Activated CD4-positive, alpha-beta T cell treated with anti-CD3 and anti-CD28 coated beads, Interleukin-2, amount 50 U/mL, for 48 hours (primary cell): ENCODE measurements at places on chromosomes 7 and 10.

GRCh38 chr7:2476298-2476697, at the start of gene GRIFIN:
Gene GRIFIN (minus strand): TSS chr7:2476398. CDS start chr7:2476383, 15 bp downstream.
- no peak for DNase-seq

- DNase-seq: no peak
Observed at GRCh38 chr10:125121003-125121402, 39.4 kb downstream of the CTBP2 start.

- DNase-seq: no peak
Observed at GRCh38 chr10:44922796-44923545, 11.8 kb downstream of the TMEM72 start.

DNA sequence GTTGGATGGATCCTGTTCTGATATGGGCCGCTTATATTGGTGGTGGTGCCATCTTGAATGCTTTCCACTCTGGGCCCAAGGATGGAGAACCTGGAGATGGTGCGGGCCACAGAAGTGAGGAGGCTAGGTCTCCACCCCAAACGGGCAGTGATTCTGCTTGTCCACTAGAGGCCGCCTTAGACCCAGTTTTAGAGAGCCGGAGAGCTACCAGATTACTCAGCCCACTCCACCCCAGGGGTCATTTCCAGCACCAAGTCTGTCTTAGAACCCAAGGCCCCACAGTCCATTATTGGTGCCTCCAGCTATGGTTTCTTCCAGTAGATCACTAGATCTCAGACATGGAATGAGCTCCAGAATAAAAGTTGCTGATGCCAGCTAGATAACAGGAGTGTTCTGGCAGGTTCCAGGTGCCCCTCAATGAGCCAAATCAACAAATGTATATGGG, 11.8 kb upstream of the CAMK2G start:
- DNase-seq: peak; percentile 65

- DNase-seq: no peak
Observed at GRCh38 chr7:42611289-42611928, 300.5 kb downstream of the C7orf25 start.

DNA sequence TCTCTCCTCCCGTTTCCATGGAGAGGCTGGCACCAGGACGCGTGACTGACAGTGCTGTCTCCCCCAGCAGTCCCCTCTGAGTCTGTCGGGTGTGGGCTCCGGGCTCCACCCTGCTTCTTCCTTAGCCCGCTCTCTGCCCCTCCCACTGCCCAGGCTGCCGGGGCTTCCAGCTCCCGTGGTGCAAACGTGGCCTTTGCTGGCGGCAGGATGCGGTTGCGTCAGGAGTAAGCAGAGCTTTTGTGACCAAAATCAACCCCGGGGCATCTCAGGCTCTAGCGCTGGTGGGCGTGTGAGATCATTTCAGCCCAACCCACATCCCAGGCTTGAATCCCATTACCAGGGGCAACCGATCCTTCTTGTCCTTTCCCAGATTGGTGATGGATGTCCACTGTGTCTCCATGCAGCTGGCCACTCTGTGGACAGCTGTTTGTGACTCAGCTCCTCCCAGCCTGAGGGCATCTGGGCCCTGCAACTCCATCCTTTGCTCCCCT, 28.2 kb downstream of the PTPRE start:
- DNase-seq: no peak

DNA sequence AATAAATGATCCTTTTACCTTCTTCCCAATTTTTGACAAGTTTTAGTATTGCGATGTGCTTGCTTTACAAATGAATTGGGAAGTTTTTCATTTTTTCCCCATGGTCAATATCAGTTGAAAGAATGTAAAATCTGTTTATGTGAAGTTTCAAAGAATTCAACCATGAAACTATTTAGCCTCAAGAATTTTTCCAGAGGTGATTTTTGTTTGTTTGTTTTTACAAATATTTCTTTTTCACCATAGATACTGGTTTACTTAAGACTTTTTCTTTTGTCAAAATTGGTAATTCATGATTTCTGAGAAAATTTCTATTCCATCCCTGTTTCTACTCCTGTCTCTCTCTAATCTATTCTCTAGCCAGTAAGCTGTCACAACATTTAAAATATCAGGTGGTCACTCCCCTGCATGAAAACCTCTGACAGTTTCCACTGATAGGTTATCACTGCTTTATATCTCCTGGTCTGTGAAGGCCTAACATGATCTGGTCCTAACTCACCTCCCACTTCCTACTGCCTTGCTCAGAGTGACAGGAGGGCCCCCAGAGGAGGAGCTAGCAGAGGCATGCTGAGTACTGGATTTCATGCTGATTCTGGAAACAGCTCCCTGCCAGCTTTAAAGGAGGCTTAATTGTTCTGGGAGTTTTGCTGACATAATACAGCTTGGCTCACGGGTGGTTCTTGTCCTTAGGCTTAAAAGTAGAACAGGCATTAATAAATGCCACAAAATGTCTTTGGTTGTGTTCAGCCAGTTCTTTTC, 7.6 kb upstream of the ARMS2 start:
- no peak for DNase-seq

DNA sequence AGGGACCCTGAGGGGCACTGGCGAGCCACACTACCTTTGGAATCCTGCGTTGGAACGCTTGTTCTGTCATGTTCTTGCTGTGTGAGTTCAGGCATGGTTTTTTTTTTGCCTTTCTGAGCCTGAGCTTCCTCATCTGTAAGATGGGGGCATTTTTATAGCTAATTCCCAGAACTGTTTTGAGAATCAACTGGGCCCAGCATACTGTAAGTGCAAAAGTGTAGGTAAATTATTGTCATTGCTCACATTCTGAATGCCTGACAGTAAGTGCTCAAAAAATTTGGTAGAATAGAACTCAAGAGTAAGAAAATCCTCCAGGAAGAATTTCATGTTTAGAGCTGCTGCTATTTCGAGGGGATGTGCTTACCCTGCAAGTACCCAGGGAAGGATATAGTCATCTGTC, 22.2 kb downstream of the SLC25A28 start:
- no peak for DNase-seq

DNA sequence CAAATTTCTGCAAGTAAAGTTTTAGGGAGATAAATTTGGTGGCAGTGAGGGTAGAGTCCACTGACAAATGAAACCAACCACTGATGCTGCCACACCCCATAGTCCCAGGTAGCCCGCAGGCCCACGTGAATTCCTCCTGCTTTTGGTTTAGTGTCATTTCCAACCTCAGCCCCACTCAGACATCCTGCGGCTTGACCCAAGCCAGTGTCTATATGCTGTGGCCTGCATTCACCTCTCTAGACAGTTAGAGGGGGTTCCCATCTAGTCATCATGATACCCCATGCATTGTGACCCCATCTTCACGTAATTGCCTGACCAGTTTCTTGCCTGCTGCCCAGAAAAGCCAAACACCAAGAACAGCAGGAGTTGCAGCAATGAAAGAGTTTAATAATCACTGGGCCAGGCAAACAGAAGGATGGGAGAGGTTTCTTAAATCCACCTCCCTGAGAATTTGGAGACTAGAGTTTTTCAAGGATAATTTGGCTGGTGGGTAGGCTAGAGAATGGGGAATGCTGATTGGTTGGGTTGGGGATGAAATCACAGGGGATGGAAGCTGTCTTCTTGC, 332.0 kb upstream of the GALNT17 start:
- no peak for DNase-seq

DNA sequence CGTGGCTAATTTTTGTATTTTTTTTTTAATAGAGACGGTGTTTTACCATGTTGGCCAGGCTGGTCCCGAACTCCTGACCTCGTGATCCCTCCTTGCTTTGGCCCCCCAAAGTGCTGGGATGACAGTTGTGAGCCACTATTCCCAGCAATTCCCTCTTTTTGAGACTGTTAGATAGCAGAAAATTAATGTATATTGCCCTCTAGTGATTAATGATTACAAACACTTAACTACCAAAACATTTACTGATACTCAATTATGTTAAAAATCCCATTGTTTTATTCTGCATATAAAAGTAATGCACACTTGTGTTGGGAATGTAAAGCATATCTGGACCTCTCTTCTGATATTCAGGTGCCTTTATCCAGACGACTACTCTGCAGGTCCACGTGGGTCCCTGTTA, 41.2 kb upstream of the COBL start:
- DNase-seq: no peak

GRCh38 chr7:81499262-81500116, 270.4 kb downstream of the HGF start:
- no peak for DNase-seq

GRCh38 chr10:1127629-1128028, 71.4 kb downstream of the WDR37 start:
- DNase-seq: no peak

GRCh38 chr10:60951272-60951724, 7.3 kb upstream of the RHOBTB1 start:
- no peak for DNase-seq

DNA sequence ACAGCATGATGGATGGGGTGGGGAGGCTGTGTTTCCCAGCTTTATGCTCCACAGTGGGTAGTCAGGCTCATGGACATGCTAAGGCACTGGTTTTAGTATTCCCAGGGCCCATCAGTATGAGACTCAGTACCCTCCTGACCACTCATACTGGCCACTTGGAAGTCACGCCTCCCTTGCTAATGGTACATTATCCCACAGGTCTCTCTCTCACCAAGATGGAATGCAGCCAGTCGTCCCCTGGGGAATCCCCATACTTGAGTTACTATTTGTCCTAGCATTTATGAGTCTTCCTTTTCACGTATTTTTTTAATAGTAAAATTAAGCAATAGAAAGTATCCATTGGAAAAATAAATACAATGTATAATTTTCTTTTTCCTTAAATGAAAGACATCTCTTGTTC, 80.6 kb upstream of the TBX20 start:
- DNase-seq: no peak

DNA sequence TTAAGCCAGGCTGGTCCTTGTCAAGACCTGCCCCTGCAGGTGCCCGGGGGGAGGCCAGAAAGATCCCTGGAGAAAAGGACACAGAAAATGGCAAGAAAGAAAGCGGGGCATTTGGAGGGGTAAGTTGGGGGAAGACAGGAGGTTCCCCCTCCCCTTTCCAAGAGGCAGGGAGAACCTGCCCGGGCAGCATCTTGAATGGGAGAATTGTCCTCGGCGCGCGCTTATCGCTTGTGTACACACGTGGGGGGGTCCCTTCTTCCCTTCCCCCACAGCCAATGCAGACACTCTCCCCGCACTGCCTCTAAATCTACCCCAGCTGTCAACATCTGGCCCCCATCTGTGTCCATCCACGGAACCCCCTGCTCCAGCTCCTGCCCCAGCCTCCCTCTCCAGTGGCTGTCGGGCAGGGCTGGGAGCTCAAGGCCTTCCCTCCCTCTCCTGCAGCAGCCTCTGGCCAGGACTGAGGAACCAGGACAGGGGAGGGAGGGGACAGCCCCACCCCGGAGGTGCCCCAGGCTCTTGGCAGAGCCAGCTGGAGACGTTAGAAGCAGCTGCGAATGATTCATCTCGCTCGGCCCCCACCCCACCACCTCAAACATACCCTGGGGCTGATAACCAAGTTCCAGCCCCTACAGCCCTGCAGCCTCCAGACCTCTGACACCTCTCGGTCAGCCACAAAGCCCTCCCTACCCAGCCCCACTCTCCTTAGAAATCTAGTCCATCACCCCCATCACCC, 25.3 kb downstream of the EPHB4 start:
- DNase-seq: no peak

DNA sequence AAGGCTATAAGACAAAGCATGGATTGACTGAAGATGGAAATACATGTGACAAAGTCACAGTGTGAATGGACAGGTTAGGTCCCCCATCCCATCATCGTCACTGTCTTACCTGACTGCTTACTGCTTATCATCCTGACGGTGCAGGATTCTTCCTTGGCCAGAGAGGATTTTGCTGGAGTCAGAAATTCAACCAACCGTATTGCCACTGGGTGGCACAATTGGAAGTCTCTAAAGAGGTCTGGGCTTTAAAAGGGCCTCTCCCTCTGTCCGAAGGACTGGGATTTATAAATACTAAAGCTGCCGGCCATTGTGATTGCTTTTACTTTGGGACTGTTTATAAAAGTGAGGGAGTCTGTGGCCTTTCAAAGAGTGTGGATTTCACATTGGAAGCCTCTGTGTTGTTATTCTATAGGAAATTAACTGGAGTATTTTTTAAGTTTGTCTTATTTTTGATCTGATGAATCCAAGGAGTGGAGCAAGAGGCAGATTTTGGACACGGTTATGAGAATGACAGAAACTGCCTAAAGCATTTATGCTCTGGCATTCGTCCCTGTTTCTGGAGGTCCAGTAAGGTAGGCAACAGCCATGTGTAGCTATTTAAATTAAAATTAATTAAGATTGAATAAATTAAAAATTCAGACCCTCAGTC, 113.3 kb upstream of the CREB5 start:
- DNase-seq: no peak

DNA sequence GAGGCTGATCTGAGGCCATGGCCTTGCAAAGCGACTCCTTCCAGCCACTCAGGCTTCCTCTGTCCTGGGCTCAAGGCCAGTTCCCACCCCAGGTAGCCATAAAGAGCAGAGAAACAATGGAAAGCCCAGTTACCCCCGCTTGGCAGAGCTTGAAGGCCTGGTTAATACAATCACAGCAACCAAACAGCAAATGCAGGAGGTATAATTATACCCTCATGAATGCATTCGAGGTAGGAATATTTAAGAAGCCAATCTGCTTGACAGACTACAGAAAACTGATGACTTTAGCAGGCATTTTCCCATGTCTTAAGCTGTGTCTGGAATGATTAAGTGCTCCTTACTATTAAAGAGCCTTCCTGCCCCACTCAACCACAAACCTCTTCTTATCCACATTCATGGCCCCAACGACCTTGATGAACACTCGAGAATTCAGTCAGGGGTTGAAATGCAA, 114.1 kb upstream of the MACROH2A2 start:
- DNase-seq: no peak

DNA sequence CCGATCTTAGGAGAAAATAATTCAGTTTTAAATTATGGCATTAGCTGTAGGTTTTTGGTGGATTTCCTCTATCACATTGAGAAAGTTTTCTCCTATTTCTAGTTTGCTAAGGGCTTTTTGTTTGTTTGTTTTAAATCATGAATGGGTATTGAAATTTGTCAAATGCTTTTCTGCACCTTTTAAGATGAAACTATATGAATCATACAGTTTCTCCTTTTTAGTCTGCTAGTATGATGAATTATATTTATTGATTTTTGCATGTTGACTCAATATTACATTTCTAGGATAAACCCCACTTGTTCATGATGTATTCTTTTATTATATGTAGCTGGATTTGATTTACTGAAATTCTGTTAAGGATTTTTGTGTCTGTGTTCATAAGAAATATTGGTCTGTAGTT, 70.3 kb upstream of the PIP4K2A start:
- no peak for DNase-seq

DNA sequence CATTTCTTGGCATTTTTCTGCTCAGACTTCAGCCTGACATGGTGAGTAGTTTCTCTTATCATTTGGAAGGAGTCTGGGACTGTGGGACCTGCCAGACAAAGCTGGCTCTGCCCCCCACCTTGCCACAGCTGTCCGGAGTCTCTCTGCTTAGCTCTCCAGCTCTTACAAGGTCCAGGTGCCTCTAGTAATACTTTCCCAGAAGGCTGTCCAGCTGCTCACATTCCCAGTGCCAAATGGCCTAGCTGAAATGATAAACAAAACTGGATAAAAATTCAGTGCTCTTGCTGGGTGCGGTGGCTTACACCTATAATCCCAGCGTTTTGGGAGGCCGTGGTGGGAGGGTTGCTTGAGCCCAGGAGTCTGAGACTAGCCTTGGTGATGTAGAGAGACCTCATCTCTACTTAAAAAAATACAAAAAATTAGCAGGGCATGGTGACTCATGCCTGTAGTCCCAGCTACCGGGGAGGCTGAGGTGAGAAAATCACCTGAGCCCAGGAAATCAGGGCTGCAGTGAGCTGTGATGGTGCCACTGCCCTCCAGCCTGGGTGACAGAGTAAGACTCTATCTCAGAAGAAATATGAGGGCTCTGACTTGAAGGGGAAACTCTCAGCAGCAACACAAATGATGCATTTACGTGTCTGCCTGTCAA, 86.8 kb downstream of the C10orf90 start:
- no peak for DNase-seq

- no peak for DNase-seq
Observed at GRCh38 chr7:29080803-29081202, 65.5 kb downstream of the CPVL start.
